ENCODE measurements at places on chromosomes 16 and 17. TPM values are rescaled to one million over a fixed set of nuclear protein-coding genes. Genes with fewer than 3 reads are reported as not detected.
A peak's percentile ranks its signal among the peaks of the same experiment; 100 is the strongest.

GRCh38 chr16:80852261-80852872, 48.0 kb upstream of the CDYL2 start:
- no peak for DNase-seq

GRCh38 chr16:49439050-49439449, 65.4 kb downstream of the C16orf78 start:
- no peak for DNase-seq

DNA sequence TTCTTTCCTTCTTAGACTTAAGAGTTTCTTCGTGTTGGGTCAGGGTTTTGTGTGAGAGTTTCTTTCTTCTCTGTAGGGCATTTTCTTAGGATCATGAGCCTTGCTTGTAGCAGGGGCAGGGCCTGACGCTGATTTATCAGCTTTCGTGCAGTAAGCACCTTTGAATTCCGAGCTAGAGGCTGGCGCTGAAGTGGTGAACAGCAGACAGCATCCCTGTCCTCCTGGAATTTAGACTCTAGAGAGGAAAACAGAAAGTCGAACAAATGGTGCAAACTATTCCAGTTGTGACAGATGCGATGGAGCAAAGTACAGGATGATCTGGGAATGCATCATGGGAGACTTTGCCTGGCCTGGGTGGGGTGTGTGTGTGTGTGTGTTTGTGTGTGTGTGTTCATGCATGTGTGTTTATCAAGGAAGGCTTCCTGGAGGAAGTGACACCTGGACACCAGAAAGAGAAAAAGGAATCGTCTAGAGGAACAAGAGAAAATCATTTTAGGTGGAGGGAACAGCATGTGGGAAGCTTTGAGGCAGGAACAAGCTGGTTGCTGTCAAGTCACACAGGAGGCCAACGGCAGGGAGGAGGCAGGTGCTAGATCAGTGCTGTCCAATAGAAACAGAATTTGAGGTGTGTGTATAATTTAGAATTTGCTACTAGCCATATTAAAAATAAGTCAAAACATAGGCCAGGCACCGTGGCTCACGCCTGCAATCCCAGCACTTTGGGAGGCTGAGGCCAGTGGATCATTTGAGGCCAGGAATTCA, 60.2 kb downstream of the WWP2 start:
- DNase-seq = no peak

DNA sequence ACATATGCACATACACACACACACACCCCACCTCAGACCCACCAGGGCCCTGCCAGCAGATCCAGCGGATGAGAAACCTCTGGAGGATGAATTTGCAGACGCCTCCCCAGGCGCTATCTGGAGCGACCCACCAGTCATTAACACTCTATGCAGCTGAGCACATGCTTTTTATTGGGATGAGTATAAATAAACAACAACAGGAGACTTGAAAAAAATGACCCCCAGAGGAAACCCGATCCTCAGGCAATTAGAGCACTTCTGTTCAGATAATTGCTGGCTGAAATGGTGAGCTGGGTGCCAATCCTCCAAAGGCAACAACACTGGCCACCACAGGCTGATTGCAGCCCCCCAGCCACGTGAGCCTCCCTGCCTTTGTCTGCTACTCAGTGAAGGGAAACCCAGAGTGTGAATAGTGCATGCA, 32.9 kb downstream of the DYNLRB2 start:
- no peak for DNase-seq

GRCh38 chr17:30271102-30271501, 20.6 kb downstream of the BLMH start:
- DNase-seq = no peak

DNA sequence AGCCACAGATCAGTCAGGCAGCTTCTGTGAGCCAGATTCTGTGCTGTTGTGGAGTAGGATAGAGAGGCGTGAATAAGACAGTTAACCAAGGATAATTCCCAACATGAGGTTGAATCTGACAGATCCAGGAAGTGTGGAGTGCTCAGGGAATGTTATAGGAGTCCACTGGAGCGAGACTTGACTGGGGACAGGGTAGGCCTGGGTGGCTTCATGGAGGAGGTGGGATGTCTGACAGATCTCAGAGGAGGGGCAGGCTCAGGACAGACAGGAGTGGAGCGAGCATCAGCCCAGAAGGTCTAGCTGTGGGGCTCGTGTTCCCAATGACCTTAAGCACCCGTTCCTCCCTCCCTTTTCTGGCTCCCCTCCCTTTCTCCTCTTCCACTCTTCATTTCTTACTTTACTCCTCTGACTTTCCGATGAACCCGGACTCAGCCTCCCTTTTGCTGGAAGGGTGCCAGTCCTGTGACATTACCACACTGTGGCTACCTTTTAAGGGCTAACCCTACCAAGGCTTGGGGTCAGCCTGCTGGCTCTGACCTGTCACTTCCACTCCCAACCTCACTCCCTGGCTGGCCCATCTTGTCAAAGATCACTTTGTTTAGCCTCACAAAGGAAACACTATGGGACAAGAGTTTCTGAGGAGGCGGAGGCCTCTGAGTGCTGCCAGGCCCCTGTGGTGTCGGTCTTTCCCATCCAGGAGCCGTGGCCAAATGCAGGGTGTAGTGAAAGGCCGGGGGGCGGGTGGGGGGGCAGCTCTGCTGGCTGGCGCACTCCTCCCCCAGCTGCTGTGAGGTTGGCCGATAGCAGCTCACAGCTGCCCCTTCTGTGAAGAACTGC, 28.5 kb upstream of the EFCAB13 start:
- no peak for DNase-seq

GRCh38 chr17:309361-309888, 43.2 kb downstream of the RPH3AL start:
- DNase-seq = peak; percentile 29

DNA sequence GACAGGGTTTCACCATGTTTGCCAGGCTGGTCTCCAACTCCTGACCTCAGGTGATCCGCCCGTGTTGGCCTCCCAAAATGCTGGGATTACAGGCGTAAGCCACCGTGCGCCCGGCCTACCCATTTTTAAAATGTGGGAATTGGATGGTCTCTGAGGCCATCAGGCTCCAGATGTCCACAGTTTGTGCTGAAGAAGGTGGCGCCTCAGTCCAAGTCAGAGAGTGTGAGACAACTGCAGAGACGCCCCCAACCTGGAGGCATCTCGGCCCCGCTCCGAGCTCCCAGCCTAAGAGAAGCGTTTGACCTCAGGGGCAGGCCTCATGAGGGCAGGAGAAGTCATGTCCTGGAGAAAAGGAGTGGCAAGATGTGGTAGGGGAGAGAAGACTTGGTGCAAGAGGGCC, 146.5 kb downstream of the MRM1 start:
- DNase-seq = no peak

GRCh38 chr17:21453144-21453898, 77.2 kb downstream of the KCNJ12 start:
- DNase-seq = no peak

DNA sequence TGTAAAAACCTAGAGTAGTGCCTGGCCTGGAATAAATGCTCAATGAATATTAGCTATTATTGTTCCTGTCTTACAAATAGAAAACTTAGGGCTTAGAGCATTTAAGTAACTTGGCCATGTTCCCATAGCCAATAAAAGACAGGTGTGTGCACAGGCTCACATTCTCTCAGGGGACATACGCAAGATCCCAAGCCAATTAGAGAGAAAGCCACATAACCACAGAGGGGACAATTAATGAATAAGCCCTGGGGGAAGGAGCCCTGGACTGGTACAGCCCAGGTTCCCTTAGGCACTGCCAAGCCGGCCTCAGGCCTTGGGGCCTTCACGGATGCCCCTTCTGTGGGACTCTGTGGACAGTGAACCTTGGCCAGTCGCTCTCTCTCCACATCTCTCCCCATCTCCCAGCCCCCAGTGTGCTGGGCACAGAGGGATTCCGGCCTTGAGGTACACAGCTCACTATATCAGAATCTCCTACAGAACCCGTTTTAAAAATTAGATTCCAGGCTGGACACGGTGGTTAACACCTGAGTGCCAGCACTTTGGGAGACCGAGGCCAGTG, 27.3 kb upstream of the ABCC12 start:
- DNase-seq = no peak

DNA sequence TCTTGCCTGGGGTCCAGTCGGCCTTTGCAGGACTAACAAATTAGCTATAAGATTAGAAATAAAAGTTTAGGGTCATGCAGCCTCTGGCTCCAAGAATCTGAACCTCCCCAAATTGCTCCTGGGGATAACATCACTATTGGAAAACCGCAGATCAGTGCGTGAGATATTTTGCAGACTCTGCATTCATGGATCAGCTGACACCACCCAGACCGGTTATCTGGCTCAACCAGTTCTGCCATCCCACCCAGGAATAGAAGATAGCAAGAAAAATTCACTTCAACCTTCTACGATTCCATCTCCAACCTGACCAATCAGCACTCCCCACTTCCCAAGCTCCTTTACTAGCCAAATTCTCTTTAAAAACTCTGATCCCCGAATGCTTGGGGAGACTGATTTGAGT, 4.3 kb upstream of the PGS1 start:
- DNase-seq = no peak

GRCh38 chr16:2155977-2156848, 631 bp downstream of the TRAF7 start:
- DNase-seq = peak; percentile 82

DNA sequence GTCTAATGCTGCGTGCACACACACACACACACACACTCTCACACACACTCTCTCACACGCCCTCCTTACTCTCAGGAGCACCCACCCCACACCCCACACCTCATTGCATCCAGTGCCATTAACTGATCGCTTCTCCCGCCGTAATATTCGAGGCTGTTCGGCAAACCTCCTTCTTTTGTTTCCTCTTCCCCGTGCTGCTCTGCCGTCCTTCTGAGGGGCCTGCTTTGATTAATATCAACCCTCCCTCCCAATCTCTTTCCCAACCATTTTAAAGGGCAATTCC, 156.2 kb upstream of the TNRC6C start:
- peak; percentile 43 for DNase-seq

The FBXW10 gene
- 0.10 TPM for polyA plus RNA-seq

The SLC9A5 gene
- polyA plus RNA-seq = 0.71 TPM

The UBN1 gene
- 24.6 TPM for polyA plus RNA-seq

The SAT2 gene
- 70.6 TPM for polyA plus RNA-seq

The MAPT gene
- polyA plus RNA-seq = 5.8 TPM

The TBC1D3E gene
- not detected for polyA plus RNA-seq

The ARL6IP1 gene
- 114 TPM for polyA plus RNA-seq
